ENCODE measurements at places on chromosomes 6 and 20.

GRCh38 chr6:2725999-2726567 is 24.6 kb downstream of the MYLK4 start:
- DNase-seq = no peak

- DNase-seq = no peak
Observed at GRCh38 chr6:14339711-14340584, 222.4 kb downstream of the CD83 start.

GRCh38 chr6:47485083-47485482 is 7.5 kb downstream of the CD2AP start:
- DNase-seq = no peak

DNA sequence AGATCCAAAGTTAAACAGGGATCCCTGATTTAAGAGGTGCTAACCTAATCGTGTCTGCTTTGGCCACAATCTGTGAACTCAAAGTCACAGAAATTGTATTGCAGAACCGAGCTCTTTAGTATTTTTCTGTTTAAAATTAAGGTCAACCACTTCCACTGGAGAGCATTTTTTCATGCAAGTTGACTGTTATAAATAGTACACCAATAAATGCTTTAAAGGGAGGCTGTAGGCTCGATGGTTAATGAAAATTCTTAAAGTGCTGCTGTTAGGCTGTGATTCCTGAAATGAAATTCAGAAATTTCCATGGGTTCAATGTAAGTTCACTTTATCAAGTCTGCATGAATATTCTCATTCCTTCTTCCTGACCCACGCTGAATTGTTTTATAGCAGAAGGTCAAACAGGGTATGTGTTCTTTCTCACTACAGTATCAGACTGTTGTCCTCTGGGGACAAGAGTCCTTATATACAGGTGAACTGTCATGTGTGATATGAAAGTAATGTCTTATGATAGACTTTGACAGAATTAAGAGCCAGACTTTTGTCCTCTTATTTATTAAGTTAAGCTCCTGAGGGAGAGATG is 92.5 kb upstream of the HDGFL1 start:
- DNase-seq = no peak

DNA sequence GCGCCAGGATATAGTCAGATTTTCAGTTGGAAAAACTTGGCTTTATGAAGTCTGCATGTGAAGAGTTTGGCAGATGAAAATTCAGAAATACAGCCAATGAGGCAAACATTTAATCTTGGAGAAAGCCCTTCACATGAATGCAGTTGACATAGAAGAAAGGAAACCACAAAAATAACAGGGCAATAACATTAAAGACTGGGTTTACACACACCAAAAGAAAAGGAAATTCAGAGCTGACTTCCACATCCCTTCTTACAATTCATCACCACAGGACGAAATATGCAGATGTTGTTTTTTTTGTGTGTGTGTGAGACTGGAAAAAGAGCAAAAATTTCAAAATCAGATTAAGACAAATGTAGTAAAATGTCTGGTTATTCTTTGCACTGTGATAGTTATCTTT is 69.8 kb upstream of the HEY2 start:
- DNase-seq = no peak

GRCh38 chr20:44254073-44254472 is 7.0 kb downstream of the GDAP1L1 start:
- DNase-seq = no peak

DNA sequence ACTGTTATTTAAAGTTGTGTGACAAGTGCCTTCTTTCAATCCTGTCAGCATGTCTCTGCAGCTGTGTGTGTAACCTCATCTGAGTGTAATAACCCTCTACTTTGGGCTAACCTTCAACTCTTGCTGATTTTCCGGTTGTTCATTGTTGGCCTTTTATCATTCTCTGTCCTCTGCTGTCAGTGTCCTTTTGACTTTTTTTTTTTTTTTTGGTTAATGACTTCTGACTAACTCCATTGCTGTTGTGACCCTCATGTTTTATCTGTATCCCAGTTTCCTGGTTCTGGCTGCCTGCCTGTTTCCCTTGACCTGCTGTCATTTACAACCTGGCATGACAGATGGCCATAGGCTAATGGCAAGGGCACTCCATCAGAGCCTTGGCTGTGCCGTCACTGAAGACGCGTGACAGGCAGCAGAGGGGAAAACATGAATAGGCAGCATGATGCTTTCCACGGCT is 145.7 kb upstream of the MAN1A1 start:
- DNase-seq = no peak

GRCh38 chr6:110876170-110876773 is 1.7 kb downstream of the AMD1 start:
- DNase-seq = peak; percentile 28

GRCh38 chr6:8513174-8513573 is 77.8 kb upstream of the SLC35B3 start:
- no peak for DNase-seq

- no peak for DNase-seq
Observed at GRCh38 chr6:146423452-146423851, 120.2 kb upstream of the RAB32 start.

DNA sequence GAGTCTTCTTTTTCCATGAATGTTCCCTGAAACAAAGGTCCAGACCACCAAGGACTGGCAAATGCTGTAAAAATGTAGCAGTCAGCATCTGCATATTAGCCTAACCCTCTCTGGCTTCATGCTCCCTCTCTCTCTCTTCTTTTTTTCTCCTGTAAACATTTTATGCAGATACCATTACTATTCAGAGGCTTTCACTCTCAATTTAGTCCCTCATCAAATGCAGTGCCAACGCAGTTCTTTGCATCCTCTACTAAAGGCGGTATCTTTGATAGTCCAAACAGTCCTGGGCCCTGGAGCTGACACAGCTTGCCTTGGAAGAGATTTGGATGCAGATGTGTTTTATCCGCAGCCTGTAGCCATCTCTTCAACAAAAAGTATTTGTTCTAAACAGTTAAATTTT is 167.1 kb upstream of the MMS22L start:
- DNase-seq = no peak

GRCh38 chr6:99980741-99981140 is 13.3 kb downstream of the MCHR2 start:
- DNase-seq = no peak

DNA sequence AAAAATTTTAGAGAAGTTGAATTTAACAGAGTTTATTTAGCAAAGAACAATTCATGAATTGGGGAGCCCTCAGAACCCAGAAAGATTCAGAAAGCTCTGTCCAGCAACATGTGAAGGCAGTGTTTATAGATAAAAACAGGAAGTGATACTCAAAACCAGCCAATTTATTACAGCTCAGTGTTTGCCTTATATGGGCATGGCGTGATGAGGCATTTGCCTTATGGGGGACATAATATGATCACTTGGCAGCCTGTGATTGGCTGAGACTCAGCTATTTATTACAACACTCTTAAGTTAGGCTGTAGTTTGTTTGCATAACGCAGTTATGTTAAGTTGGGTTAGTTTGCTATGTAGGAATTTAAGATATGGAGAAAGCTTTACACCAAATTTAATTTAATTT is 11.5 kb downstream of the HLA-DPA1 start:
- DNase-seq = no peak

DNA sequence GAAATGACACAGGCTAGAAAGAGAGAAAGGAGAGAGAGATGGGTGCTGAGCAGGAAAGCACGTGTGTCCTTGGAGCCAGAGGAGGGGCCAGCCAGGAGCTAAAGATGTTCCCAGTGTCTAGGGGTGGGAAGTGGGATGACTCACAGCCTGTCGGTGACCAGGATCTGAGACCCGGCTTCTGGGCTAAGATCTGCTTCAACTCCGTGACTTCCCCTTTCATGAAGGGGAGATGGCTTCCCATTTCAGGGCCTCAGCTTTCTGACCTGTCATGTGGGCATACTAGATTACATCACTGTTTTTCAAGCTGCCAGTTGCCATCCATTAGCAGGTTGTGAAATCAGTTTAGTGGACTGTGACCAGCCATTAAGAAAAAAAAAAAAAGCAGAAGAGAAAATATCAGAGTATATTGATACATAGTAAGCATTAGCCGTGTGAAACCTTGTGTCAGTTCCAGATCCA is 5.4 kb downstream of the TGM3 start:
- DNase-seq = no peak

DNA sequence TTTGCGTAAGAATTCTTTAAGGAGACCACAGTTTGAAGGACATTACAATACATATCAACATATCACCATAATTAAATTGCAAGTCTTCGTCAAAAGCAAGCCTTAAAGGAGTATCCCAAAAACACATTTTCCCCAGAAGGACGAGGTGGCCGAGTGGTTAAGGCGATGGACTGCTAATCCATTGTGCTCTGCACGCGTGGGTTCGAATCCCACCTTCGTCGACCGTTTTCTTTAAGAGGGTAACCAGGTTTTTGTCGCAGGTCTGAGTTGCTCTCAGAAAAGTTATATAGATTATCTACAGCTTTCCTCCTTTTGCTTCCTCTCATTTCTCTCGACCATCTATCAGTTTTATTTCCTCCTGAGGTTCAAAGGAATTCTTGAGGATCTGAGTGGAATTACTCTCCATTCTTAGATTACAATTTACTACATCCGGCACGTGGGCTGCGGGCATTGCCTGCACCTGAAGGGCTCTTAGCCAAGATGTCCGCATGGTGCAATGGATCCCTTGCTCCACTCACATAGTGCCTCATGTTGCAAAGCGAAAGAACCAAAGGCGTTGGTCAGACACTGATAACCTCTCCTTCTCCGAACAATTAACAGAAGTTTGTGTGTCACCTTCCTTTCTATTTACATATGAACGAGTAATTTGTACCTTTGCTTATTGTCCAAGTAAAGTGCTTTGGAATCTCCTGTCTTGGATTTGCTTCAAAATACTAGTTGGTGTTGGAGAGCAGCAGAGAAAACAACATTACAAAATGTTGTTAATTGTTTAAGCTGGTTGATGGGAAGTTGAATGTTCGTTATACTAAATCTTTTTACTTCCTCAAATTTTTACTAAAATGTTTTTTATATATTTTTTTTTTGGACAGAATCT is 14.0 kb downstream of the POM121L2 start:
- no peak for DNase-seq

DNA sequence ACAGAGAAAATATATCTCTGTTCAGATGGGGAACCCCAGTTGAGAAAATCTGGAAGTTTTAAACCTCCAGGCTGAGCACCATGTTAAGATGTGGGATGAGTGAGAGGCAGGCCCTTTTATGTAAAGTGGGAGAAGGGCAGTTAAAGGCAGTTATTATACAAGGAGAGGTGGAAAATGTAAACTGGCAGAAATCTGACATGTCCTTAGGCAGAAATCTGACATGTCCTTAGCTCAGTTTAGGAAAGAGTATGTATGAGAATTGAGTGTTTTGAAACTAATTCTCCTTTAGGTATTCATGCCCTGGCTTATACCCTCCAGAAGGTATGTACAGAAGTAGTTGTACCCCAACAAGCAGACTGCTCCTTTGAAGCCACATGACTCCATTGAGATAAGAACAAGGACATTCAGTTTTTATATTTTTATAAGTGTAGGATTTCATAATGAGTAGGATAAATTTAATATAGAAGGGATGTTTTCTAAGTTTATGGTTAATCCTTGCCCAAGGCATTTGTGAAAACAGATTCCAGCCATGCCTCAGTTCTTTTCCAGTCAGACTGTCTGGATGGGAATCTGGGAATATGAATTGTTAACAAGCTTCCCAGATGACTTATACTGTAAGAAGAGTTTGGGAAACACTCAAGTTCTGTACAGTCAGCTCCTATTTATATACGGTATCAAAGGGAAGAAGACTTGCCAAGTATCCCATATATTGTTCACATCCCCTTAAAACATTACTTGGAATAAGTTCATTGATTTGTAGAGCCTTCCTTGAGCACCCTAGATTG is 87.7 kb downstream of the SCAND1 start:
- no peak for DNase-seq

DNA sequence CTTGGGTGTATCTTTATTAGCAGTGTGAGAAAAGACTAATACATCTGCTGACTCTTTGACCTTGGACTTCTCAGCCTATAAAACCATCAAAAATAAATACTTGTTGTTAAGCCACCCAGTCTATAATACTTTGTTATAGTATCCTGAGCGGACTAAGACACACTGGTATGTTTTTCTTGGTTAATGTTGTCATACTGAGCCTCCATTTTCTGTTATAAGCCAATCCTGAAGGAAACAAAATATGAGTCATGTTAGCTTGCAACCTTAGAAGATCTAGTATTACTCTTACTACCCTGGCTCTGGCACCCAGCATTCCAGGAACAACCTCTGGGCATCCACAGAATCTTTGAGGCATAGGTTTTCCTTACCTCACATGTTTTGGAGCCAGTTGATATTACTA is 307.2 kb downstream of the FRK start:
- no peak for DNase-seq

DNA sequence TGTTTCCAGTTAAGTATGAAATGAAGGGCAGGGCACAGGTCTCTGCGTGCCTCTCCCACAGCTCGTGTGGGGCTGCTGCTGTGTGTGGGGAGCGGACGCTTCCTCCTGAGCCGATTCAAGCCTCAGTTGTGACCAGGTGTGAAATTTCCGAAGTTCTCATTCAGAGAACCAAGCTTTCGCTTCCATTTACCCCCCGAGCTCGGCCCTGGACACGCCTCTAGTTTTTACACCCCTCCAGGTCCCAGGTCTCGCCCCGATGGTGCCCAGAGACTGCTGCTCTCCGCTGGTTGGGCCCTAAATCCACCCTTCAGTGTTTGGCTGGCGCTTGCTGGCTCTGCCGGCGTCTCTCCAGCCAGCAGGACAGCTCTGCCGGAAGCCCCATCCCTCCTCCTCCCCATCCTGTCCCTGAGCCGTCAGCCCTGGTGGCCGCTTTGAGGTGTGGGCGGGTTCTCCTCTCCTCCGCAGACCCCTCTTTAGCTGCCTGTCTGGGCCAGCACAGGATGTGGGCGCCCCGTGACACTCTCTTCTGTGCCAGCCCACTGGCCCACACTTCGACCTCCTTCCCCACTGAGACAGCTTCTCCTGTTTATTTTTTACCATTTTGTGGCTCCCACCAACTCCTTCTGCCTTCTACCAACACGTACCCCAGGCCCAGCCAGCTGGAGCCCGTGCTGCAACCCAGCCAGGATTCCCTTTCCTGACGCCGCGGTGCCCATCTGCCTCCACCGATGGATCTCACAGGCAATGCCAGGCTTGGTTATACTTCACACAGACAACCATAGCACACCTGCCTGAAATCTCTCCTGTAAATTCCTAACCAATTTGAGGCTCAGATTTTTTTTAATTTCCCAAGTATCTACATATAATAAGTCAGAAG is 142.8 kb downstream of the DLL1 start:
- peak; percentile 32 for DNase-seq

Measured in activated T-cell treated with anti-CD3 and anti-CD28 coated beads for 1 hour (primary cell).